ENCODE measurements at places on chromosomes 6 and 20. TPM values are rescaled to one million over a fixed set of nuclear protein-coding genes. Genes with fewer than 3 reads are reported as not detected.

DNA sequence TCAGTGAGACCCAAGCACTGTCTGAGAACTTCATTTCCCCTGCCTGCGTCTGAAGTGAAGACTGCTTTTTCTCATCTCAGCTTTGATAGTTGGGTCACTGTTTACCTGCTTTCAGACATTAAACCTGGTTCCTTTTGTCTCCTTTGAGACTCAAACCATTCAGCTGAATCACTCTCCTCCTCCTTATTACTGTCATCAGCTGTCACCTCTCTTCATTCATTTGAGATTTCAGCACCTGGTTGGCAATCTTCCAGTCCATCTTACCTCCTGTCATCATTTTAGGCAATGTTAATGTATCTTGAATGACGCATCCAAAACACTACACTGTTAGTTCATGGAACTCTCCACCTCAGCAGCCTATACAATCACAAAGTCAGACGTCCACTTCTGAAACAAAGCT lies 34.3 kb upstream of the SOX4 start:
- DNase-seq, result no peak

DNA sequence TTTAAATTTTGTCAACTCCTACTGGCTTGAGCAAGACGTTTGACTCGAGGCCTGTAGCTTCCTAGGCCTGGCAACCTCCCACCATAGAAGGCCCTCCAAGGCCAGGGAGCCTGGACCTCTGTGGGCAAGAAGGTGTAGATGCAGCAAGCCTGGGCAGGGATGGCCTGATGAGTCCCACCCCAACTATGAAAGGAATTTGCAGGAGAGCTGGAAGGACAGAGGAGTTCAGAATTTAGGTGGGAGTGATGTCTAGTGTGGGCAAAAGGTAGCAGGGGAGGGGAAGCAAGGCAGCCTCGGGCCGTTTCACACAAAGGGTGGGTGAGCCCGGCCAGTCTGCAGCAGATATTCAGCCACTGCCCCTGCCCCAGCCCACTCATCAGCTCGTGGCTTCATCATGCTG lies 245.2 kb downstream of the CDH26 start:
- DNase-seq, result no peak

GRCh38 chr6:110620065-110620464 lies 143.7 kb upstream of the SLC22A16 start:
- DNase-seq, result no peak

GRCh38 chr6:105993341-105994117 lies 92.6 kb upstream of the PRDM1 start:
- DNase-seq, result no peak

GRCh38 chr6:168495636-168496035 lies 54.7 kb downstream of the SMOC2 start:
- no peak for DNase-seq

DNA sequence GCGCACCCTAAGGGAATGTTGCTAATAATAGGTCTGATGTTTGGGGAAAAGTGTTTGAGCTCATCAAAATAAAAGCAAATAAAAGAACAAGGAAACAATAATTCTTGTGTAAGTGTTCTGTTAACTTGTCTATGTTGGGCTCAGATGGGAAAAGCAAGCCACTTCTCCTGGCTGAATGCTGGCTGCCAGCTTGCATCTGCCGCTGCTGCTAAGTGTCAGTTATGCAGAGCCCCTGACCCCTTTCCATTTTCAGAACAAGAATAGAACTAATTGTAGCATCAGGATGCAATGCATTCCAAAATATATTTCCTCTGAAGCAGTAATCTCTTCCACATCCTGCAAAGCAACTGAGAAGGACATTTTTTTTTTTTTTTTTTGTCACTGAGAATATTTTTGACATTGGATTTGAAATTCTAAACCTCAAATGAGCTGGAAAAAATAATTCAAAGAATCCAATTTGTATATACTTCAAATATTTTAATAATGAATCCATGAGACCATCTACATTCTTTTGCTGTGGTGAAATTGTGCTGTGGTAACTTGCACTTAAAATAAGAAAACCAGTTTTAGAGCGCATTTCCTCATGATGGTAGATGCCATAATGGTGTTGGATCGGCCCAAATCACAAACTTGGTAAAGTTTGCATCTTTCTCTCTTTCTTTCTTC lies 43.9 kb upstream of the DEK start:
- no peak for DNase-seq

DNA sequence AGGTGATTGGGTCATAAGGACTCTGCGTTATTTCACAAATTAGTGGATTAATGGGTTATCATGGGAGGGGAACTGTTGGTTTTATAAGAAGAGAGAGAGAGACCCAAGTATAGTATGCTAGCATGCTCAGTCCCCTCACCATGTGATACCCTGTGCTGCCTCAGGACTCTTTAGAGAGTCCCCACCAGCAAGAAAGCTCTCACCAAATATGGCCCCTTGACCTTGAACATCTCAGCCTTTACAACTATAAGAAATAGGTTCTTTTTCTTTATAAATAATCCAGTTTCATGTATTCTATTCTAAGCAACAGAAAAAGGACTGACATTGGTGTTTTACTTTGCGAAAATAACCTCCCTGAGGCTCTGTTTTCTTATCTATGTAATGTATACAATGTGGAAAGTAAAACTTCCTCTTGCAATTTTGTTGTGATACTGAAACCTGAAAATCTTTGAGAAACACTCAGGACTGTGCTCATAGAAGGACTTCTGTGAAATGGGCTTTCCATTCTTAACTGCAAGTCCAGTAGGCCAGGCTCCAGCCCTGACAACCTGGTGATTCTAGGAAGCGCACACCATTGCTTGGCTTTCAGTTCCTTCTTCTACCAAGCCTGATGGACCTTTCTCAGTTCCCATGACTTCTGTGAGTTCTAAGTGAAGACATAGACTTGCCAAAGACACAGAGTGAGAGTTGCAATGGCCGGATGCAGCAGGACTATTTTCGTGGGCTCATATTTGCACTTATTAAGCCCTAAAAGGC lies 21.9 kb downstream of the SIRPD start:
- no peak for DNase-seq

- DNase-seq, result no peak
These were observed 23.5 kb downstream of the COL20A1 start for GRCh38 chr20:63316502-63316921.

GRCh38 chr20:21046413-21047070 lies 59.6 kb downstream of the LINC00237 start:
- DNase-seq, result no peak

DNA sequence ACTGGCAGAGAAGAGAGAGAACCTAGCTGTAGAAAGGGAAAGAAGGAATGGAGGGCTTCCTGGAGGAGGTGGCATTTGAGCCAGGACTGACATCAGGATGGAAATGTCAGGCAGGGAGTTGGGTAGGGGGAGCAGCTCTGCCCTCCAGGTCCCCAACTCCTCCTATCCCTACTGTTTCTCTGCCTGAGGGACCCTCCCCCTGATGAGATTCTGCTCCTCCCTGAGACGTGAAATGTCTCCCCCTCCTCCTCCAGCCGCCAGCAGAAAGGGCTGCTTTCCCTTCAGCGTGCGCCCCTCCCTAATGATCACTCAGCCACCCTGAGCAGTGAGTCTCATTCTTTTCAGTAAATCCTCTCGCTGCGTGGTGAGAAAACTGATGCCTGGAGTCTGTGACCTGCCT lies 40.6 kb downstream of the HLA-DPB1 start:
- DNase-seq, result no peak

DNA sequence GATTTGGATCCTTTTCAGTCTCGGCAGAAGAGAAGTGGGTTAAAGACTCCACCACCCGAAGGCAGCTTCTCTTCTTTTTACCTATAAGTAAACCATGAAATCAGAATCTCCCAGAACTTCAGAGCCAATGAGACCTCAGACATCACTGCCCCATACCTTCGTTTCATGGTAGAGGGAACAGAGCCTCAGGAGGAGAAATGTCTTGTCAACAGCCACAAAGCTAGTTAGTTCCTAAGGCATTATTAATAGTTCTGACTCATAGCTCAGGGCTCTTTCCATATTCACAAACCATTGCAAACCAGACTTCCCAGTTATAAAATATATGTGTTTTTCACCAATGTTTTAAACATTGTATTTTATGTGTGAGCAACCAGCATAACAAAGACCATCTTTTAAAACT lies 118.7 kb upstream of the RIPOR2 start:
- no peak for DNase-seq

DNA sequence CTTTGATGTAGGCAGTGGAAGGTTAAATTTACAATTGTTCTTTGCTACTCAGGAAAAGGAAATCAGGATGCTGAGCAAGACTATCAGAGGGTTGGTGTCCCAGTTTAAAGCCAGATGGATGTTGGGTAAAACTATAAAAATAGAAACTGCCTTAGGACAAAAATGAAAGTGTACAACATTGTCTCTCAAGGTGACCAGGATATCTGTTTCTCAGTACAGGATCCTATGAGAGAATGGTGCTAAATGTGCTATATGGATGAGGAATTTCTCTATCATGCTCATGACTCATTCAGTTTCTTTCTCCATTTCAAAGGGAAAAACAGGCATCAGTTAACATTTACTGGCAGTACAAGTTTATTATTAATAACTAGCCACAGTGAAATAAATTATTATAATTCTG lies 534.2 kb upstream of the GJE1 start:
- DNase-seq, result no peak

DNA sequence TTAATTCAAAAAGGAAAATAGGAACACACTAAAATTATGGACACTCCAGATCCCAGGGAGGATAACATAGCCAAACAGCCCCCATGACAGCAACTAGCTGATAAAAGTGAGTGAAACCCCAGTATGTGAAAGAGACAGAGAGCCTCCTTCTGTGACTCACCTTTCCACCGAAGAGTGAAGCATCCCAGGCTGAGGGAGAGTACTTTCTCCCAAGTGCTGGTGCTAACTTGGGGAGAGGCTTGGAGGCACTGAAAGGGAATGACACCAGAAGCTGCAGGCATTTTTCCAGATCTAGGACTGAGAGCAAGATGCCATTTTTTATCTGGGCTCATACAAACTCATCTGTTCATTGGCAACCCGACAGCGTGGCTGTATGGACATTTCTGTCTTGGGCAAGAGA lies 339.8 kb downstream of the HTR1B start:
- DNase-seq, result no peak

DNA sequence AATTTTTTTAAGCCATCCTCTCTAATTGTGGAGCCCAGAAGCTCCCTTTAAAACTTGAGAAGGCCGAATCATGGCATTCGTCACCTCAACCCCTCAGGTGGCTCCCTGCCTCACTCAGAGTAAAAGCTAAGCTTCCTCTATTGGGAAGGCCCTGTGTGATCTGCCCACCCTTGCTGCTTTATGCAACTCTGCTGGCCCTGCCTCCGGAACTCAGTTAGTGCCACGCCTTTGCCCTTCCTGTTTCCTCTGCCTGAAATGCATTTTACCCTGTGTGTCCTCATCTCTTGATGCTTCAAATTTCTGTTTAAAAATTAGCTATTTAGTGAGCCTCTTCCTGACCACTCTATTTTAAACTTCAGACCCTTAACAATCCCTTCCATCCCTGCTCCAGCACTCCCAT lies 5.7 kb downstream of the PACRG start:
- no peak for DNase-seq

DNA sequence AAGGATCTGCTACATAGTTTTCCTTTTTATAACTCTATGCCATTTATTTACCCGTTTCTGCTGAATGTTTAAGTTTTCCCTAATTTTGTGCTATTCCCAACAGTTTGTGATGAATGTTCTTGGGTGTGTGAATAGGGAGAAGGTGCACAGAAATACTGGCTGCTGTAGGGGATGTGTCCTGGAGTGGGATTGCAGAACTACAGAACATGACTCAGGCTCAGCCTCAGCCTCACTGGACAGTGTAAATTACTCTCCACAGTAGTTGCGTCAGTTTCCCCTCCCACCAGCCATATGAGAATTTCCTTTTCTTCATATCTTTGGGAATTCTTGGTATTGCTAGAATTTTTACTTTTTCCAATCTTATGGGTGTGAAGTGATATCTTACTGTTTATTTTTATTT lies 57.0 kb downstream of the SLX4IP start:
- no peak for DNase-seq

DNA sequence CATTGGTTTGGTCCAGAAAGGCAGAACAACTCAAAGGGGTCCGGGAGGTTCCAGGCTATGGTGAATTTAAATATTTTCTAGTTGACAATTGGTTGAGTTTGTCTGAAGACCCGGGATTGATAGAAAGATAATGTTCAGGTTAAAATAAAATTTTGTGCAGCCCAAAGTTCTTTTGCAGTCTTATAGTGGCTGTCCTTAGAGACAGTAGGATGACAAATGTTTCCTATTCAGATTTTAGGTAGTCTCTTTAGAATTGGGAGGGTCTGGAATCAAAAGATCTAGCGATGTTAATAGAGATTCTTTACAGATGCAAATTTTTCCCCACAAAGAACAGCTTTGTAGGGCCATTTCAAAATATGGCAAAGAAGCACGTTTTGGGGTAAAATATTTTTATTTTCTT lies 109.1 kb downstream of the TULP4 start:
- DNase-seq, result no peak

EDN1 gene
- total RNA-seq, result 7.5 TPM

EPB41L1 gene
- total RNA-seq, result 59.7 TPM

PBOV1 gene
- total RNA-seq, result not detected

SIRPB2 gene
- 25.5 TPM for total RNA-seq

SMIM29 gene
- total RNA-seq, result 16.3 TPM

SLC17A3 gene
- total RNA-seq, result not detected

COL20A1 gene
- total RNA-seq, result not detected

CNKSR3 gene
- total RNA-seq, result 9.9 TPM

PHACTR1 gene
- total RNA-seq, result 10.8 TPM

All from mesenteric fat pad (tissue), 1 donor.